NCI-H1436 (cell line): ENCODE measurements at places on chromosomes 12 and 14.

GRCh38 chr12:112285600-112286401, 96.4 kb downstream of the HECTD4 start:
- DNase-seq: no peak

- DNase-seq: no peak
Observed at GRCh38 chr14:100049220-100049619, 16.0 kb upstream of the EVL start.

DNA sequence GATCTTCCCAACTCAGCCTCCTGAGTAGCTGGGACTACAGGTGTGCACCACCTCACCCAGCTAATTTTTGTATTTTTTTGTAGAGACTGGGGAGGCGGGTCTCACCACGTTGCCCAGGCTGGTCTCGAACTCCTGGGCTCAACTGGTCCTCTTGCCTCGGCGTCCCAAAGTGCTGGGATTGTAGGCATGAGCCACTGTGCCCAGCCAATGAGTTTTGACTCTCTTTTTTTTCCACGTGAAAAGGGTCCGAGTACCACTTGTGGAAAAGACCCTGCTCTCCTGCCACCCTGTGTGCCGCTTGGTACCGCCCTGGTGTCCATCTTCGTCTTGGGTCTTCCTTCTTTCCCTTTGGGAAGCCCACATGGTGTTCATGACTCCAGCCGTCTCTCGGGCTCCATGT, 17.6 kb downstream of the TEDC1 start:
- DNase-seq: no peak

DNA sequence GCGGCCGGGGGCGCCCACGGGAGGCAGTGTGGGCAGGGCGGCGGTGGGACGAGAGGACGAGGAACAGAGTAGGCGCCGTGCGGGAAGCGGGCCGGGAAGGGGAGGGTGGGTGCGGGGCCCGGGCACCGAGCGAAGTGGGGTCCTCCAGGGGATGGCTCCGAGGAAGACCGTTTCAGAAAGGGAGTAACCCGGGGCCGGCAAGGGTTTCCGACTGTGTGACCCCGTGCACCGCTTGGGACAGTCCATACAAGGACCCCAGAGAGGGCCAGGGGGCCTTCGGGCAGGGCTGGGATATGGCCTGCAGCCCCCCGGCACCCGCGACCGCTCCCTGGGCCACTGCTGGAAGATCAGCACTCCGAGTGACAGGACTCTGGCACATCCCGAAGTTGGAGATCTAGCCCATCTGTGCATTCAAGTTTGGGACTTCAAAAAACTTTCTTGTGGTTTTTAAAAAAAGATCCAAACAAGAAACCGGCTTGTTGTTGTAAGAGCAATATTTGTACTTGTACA, 448 bp downstream of the TSPAN9 start:
- no peak for DNase-seq

GRCh38 chr12:76226397-76226796, 121.8 kb downstream of the BBS10 start:
- DNase-seq: no peak

GRCh38 chr12:211142-211465, 2.9 kb downstream of the SLC6A12 start:
- DNase-seq: no peak

- no peak for DNase-seq
Observed at GRCh38 chr12:232731-233614, 19.0 kb upstream of the SLC6A12 start.

GRCh38 chr14:65359503-65359902, 53.0 kb upstream of the FUT8 start:
- DNase-seq: no peak

DNA sequence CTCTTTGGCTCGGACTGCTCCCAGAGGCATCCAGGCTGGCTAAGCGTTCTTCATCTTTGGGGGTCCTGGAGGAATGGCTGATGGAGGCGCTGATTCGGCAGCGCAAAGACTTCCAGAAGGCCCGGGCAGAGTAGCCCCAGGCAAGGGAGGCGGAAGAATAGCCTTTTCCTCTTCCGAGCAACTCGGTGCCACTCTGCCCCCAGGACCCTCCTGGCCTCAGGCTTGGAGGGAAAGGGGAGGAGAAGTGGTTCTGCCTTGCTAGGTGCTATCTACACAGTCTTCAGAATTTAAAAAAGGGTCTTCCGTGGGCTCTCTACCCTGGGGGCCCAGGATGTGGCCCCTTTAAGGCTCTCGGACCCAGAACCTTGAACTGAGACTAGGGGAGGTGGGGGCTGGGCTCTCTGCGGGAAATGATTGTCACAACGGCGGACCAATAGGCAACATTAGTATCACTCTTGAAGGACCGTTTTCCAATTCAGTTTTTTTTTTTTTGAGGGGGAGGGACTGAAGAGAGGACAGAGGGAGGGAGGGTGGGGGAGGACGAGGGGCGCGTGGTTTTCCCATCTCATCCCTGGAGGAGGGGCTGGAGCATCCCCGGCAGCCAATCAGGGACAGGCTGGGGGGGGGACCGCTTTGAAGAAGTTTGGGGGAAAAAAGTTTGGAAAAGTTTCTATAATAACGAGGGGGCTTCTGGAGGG, at the start of gene NFATC4:
TSS of gene NFATC4 (plus strand) at position 671 of the 698 bp plus-strand sequence. CDS start 157 bp downstream, outside the sequence.
- peak; percentile 91 for DNase-seq

DNA sequence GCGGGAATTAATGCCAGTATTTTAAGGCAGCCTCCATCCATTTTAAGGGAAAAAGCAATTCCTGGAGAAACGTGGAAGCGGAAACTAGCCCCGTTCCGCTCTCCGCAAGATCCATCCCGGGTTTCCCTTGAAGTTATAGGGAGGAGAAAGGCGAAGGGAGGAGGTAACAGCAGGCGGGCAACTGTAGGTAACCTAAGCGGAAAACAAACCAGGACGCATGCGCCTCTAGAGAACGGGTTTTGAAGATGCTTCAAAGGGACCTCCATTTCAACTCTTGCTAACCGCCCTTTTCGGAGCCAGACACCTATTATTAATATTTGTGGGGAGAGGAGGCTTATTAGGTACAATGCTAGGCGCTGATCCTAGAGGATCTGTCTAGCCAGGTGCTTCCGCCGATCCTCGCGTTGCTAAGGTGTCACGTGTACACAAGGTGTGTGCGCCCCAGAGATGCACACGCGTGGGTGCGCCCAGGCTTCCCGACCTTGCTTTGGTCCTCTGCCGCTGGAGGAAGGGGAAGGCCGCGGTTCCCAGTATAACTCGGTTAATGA, 6.2 kb downstream of the TBX5 start:
- no peak for DNase-seq

DNA sequence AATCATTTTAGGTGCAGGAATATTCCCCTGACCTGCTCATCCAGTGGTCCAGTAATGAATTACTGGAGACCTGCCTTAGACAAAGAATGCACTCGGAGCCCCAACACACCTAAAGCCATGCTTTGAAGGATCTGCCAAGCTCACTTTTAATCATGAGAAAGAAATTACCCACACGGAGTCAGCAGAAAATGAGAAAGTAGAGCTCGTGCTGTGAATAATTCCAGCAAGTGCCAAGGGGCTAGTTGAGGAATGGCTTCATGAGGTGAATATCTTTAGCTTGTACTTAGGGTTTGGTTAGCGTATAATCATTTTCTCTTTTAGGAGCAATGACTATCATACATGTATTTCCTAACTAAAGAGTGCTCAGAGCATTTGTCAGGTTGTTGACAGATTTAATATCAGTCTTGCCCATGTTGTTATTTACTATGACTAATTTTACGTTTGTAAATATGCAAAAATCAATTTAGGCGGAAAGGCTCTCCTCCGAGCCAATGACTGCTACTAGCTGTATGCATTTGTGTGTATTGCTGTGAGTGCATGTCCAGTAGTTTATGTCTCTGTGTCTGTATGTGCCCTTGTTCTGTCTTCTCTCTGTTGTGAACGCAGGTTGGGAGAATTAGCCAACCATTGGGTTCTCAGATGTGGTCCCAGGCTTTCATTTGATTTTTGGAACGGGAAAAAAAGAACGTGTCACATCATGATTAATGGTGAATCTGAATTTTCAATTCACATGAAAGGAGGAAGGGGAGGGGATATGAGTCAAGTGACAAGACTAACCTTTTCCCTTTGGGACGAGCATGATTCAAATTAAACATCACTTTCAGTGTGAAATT, 98.4 kb downstream of the RMST start:
- peak; percentile 54 for DNase-seq

DNA sequence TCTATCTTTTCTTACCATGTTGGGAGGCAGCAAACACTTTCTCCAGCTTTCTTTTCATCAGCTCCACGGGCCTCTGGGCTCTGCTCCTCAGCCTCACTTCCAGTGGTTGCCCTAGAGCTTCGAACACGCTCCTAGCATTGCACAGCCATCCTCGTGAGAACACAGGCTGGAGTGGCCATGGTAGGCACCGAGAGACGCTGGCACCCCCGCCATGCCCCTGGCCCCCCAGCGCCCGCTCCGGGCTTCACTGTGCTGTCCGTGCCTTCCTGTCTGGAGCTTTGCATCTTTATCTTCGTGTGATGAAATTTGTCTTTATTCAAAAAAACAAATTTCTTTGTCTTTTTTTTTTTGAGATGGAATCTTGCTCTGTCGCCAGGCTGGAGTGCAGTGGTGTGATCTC, 352.2 kb downstream of the TMEM121 start:
- no peak for DNase-seq

GRCh38 chr12:24896171-24896570, 52.7 kb downstream of the BCAT1 start:
- DNase-seq: no peak

GRCh38 chr12:4303750-4304149, 17.3 kb upstream of the TIGAR start:
- DNase-seq: no peak

DNA sequence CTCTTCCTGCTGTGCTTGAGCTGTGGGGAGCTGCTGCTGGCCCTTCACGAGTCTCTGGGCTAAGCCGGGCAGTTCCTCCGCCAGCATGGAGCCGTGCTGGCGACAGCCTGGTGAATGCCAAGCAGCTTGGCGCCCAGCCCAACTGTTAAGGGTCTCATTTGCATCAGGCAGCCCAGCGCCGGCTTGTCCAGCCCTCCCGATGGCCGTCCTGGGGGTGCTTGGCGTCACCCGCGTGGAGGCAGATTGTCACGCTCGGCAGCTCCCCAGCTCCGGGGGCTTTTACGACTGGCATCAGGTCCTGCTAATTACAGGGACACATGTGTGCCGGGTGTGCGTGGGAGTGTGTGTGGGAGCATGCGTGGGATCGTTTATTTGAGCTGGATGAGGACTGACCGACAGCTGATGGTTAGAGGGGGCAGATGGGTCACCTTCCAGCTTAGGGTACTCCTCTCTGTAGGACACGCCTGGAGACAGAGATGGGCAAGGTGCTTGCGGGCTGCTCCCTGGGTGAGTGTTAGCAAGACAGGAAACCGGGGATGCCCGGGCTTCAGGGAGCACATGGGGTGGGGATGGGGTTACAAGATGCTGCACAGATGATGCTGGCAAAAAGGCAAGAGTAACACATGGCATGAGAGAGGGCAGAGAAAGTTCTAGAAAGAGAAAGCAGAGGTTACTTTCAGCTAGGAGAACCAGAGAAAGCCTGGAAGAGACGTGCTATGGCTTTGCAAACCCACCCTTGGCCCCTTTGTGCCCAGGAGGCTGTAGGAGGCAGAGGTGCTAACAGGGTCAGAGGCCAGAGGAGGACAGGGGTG, 64.1 kb downstream of the KIF26A start:
- no peak for DNase-seq

- DNase-seq: peak; percentile 41
Observed at GRCh38 chr14:100552524-100553125, 34.6 kb downstream of the BEGAIN start.

GRCh38 chr14:74255281-74255680, 16.0 kb downstream of the VSX2 start:
- no peak for DNase-seq

DNA sequence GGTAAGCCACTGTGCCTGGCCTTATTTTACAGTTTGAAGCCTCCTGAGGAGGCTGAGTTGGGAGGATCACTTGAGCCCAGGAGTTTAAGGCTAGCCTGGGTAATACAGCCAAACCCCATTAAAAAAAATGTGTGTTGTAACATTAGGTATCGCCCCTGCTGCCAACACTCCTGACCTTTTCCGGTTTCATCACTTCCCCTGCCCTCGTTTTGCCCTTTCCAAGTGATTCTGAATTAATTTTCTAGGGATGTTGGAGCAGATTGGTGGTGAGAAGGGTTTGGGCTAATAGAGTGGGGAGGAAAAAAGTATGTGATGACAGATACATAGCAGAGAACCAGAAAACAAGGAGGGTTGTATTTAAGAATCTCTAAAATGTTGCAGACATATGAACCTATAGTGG, 25.6 kb upstream of the C12orf71 start:
- DNase-seq: no peak

- DNase-seq: no peak
Observed at GRCh38 chr12:81835783-81836182, 76.6 kb upstream of the PPFIA2 start.

DNA sequence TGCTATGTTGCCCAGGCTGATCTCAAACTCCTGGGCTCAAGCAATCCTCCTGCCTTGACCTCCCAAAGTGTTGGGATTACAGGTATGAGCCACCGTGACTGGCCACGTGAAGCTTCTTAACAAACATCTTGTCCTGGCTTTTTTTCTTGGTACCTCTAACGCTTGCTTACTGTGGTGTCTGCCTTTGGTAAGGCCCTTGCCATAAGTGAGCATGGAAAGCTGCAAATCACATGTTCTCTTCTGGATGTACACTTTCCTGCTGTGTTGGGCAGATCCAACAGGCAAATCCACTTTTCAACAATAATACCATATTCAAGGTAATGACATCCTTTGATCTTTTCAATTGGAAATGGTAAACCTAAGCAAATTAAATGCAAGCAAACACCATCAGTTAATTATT, 54.6 kb downstream of the ARF6 start:
- no peak for DNase-seq

- DNase-seq: no peak
Observed at GRCh38 chr12:71942703-71943102, 4.1 kb downstream of the TPH2 start.

DNA sequence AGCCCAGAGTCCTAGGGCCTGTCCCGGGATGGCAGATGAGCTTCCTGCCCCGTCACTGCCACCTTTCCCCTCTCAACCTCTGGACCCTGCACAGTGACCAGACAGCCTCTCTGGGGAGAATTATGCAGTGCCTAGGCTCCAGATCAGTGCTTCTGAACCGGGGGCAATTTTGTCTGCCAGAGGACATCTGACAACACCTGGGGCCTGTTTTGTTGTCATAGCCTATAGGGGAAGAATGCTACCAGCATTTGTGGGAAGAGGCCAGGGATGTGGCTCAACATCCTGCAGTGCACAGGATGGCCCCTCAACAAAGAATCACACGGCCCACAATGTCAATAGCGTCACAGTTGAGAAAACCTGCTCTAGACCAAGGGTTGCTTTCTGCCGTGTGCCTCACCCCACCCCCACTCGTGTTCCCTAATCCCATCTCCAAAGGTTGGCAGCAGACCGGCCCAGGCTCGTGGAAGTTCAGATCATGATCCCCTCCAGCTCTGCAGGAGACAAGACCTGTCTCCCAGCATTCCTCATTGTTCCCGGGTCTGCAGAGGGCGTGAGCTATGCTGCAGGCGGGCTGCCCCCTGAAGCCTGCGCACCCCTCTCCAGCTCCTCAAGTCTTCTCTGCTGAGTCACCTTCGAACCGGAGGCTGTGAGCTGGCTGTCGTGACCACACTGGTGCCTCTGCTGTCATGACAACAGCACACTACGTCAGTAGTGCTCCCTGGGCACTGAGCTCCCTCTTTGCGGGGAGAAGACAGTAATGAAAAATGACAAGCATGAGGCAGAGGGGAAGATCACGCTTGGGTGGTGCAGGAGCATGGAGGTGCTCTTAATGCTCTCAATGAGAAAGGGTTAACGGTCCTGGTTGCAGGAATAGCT, 2.0 kb upstream of the GAPDH start:
- peak; percentile 81 for DNase-seq

GRCh38 chr12:4116251-4117111, 157.1 kb upstream of the CCND2 start:
- no peak for DNase-seq
